ENCODE measurements at places on chromosomes 4 and X.

GRCh38 chrX:389021-389441 is 2.3 kb upstream of the PPP2R3B start:
- no peak for DNase-seq

- DNase-seq = no peak
Observed at GRCh38 chrX:65572971-65573370, 38.4 kb upstream of the LAS1L start.

DNA sequence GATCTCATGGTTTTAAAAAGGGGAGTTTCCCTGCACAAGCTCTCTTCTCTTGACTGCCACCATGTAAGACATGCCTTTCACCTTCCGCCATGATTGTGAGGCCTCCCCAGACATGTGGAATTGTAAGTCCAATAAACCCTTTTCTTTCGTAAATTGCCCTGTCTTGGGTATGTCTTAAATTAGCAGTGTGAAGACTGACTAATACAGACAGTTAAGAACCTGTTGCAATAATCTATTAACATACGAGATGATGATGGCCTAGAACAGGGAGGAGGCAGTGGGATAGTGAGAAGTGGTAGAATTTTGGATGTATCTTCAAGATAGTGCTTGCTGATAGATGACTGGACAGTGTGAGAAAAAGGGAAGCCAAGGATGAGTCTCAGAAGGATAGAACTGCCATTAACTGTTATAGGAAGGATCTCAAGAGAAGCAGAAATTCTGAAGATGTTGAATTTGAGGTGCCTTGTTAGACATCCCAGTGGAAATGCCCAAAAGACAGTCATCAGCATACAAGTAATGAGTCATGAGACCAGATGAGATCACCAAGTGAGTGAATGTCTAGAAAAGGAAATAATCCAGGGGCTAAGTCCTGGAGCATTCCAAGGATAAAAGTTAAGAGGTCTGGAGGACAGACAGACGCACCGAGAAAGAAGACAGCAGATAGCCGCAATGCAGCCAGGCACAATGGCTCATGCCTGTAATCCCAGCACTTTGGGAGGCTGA is 38.8 kb upstream of the UGDH start:
- DNase-seq = no peak

GRCh38 chr4:169352360-169352759 is 81.6 kb upstream of the SH3RF1 start:
- DNase-seq = no peak

DNA sequence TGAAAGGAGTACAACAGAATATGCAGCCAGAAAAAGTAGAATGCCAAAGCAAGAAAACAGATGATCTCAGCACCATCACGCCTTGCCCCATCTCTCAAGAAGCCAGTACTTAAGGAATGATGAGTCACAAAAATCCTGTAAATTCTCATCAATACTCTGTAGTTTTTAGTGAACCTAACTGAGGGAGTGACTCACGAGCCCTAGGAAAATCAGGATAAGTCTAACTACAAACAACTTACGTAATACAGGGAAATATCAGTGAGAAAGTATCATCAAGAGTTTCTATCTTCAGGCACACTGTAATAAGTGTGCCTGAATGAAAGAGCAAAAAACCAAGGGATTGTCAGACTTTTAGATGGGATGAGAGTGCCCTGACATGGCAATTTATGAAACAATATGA is 644.4 kb downstream of the STPG2 start:
- no peak for DNase-seq

DNA sequence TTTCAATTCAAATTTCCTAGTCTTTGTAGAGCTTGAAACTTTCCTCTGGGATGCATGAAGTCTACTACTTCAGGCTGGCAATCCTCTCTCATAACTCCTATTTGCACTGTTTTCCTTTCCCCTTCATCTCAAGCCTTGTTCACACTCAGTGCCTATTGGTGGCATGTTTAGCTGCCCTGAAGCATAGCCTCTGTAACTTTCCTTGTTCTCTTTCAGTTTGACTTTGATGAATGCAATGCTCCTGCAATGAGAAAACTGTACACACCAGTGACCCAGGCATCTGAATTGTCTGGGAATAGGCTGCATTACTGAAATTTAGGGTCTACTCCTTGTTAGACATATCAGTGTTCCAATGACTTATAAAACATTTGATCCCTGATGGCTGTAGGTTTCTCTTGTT is 81.7 kb downstream of the ANK2 start:
- DNase-seq = no peak

DNA sequence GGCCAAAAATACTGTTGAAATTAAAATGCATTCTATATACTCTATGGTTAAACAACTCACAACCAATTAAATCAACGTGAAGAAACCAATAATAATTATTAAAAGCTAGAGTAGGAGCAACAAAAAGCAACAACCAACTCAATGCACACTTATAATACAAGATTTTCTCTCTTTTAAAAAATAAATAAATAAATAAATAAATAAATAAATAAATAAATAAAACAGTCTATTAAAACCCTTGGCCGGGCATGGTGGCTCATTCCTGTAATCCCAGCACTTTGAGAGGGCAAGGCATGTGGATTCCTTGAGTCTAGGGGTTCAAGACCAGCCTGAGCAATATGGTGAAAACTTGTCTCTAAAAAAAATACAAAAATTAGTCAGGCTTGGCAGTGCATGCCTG is 62.7 kb downstream of the ENOX2 start:
- DNase-seq = no peak

- peak; percentile 5 for DNase-seq
Observed at GRCh38 chrX:57528670-57529255, 63.0 kb upstream of the ZXDB start.

DNA sequence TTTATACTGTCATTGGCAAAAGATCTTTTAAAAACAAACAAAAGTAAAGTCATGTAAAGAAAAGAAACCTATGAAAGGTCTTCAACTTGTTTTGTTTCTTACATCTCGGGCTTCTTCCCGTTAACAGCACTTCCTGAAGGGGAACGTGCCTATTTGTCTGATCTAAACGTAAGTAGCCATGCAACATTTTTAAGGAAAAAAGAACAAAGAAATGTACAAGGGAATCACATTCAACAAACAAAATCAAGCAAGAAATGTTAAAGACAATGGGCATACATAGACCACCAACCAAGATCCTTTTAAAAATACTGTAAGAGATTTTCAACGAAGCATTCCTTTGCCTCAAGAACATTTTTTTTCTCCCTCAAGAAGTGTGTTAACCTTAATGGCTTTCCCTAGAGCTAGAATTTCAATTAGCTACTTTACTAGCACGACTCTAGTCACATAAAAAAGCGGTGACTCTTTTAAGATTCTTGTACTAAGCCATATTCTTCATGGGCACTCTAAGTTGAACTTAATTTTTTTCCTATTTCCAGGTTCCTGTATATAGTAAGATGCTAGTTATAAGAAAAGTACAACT is 112.0 kb upstream of the TTC29 start:
- DNase-seq = no peak

GRCh38 chr4:186666750-186667149 is 56.9 kb downstream of the FAT1 start:
- DNase-seq = no peak

DNA sequence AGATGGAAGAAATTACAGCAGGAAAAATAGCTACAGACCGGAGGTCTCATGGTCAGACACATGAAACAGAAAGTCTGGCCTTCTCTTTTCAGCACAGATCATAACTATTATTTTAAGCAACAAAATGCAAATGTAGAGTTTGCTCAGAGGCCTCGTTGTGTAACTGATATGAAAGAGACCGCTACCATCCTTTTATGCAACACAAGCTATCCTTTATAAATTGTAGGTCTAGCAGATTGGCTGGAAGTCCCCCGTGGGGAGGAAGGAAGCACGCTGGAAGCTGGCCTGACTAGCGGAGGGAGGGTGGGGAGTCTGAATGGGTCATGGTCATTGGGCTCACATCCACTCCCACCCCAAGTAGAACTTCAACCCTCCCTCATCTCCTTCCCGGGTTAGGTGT is 27.7 kb downstream of the DMP1 start:
- DNase-seq = no peak

DNA sequence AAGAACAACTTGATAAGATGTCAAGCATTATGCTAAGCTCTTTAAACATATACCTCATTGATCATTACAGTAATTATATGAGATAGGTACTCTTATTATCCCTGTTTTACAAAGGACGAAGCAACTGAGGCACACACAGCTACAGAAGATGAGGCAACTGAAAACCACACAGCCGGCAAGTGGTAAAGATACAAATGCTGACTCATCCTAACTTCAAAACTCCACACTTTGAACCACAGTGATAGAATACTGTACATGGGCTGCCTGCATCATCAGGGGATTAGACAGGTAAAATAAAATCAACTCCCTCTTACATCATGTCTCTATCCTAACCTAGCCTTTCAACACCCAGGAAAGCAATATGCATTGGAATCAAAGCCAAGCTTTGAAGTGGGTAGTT is 47.8 kb downstream of the LHFPL1 start:
- DNase-seq = no peak

GRCh38 chr4:26160591-26160990 is 160.2 kb upstream of the RBPJ start:
- DNase-seq = no peak

DNA sequence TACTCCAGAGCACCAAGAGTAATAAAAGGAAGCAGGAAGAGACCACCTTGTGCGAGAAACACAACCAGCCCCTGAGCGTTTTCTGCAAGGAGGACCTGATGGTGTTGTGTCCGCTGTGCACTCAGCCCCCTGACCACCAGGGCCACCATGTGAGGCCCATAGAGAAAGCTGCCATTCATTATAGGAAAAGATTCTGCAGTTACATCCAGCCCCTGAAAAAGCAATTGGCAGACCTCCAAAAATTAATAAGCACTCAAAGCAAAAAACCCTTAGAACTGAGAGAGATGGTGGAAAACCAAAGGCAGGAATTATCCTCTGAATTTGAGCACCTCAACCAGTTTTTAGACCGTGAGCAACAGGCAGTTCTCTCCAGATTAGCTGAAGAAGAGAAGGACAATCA is 5.7 kb downstream of the TRIM75 start:
- no peak for DNase-seq

- DNase-seq = no peak
Observed at GRCh38 chrX:101813200-101813599, 118.6 kb downstream of the ZMAT1 start.

- no peak for DNase-seq
Observed at GRCh38 chr4:47642191-47642830, 157.2 kb downstream of the ATP10D start.

DNA sequence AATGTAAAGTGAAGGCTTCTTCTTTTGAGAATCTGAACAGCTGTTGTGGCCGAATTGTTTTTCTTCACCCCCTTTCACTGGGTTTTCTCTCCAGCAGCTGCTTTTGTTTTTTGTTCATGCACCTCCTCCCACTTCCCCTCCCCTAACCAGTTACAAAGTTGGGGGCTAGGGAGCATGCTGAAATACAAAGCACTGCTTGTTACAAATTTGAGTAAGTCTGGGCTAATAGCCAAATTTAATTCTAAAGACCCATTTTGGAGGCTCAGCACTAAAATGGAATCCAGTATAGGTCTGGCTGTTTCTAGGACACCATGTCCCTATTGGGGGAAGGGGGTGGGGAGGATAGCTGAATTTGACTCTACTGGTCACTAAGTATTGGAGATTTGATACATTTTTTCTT is 89.2 kb upstream of the GPM6B start:
- no peak for DNase-seq

DNA sequence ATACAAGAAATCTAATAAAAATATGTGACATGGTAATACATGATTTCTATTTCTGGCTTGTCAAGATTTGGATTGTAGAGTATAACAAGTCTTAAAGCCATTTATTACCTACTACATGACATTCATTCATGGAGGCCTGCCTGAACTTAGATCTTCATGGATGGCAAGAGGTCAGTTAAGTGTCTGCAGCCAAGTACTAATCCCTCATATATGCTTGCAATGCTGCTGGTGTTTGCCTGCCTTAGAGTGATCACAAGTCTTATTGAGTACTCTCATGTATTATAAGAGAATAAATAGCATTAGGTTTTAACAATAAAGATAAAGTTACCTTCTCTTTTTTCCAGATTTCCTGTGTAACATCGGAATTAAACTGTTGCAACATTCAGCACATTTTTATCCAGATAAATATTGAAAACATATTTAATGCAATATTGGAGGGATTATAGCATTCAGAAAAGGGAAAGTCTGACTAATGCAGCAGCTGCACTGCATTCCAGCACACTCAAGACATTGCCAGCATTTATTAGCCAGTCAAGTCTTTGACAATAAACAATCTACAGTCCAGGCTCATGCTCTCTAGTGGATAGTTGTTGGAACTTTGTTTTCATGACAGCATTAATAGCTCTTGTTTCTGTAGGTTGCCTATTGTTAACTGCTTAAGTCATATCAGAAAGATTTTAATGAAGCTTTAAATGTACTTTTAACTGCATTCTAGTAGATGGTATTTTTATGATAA is 737.1 kb downstream of the FAT4 start:
- no peak for DNase-seq

GRCh38 chr4:86967798-86968197 is 33.0 kb downstream of the AFF1 start:
- no peak for DNase-seq

Data from naive thymus-derived CD4-positive, alpha-beta T cell (primary cell).